Cortex of kidney (tissue), 1 donor: ENCODE measurements at places on chromosomes 5 and 9.

GRCh38 chr5:65128226-65128625 is 353.5 kb downstream of the ADAMTS6 start:
- DNase-seq: no peak

GRCh38 chr5:171390883-171391677 is 3.4 kb downstream of the NPM1 start:
- DNase-seq: no peak

GRCh38 chr5:92409134-92409533 is 1026.0 kb upstream of the ARRDC3 start:
- no peak for DNase-seq

DNA sequence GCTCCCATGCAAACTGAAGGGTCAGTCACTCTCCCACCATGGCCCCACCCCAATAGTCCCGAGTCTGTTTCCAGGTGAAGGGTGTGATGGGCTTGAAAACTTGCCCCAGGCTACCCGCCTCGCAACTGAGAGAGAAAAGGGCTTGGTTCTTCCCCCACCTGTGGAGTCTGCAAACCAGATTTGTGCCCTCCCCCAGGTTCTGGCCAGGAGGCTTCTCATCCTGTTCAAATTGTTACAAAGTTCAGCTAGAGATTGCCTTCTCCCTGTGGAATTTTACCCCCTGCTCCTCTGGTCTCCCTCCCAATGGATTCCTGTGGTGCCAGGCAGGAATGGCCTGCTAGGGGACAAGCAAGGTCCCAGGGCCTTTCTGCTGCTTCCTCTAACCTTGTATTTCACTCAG is 93.1 kb upstream of the ACO1 start:
- DNase-seq: no peak

DNA sequence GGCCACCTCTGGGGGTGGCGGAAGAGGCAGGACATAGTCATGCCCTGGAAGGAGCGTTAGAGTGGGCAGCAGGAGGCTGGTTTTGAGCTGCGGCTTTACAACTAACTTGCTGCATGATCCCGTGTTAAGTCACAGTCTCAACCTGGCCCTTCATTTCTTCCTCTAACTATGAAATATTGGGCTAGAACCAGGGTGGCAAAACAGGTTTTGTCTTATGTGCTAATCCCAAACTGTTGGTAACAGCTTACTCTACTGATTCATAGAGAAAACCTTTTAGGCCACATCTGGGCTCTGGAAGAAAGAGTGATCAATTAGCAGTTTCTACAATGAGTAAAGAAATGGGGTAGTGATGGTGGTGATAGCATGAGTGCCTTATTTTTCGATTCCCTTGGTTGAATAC is 74.1 kb upstream of the CLINT1 start:
- no peak for DNase-seq

GRCh38 chr5:118440496-118440895 is 547.9 kb downstream of the DTWD2 start:
- DNase-seq: no peak

GRCh38 chr5:91052977-91053740 is 330.0 kb downstream of the ARRDC3 start:
- DNase-seq: no peak

GRCh38 chr5:151722546-151722945 is 35.8 kb upstream of the SPARC start:
- DNase-seq: no peak

GRCh38 chr5:136225796-136226195 is 32.8 kb upstream of the SMIM32 start:
- DNase-seq: no peak

DNA sequence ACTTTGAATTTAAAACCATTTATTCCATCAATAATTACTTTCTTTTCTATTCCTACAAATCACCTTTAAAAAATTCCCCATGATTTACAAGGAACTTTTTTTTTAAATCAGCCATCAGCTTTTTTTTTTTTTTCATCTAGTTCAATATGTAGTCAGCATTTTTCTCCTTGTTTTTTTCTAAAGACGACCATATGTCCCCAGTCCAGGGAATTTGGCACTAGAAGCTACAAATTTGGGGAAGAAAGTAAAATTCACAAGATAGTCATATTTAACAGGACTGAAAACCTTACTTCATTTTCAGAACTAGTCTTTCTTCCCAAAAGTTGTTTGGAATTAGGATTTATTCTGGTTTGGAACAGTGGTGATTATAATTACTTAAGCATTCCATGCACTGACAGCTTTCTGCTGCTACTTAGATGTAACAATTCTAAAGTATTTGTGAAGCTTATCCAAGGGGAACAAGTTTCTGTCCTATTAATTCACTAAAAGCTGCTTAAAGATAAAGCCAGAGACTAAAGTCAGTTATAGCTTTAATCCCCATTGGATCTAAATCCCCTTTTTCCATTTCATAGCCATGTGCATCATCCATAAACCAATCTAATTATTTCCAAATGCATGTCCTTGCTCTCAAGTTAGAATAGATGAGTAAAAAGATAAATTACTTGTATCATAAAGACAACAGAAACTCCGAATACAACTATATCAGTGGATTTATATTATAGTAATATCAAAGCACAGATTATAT is 7.4 kb upstream of the SNCAIP start:
- no peak for DNase-seq

DNA sequence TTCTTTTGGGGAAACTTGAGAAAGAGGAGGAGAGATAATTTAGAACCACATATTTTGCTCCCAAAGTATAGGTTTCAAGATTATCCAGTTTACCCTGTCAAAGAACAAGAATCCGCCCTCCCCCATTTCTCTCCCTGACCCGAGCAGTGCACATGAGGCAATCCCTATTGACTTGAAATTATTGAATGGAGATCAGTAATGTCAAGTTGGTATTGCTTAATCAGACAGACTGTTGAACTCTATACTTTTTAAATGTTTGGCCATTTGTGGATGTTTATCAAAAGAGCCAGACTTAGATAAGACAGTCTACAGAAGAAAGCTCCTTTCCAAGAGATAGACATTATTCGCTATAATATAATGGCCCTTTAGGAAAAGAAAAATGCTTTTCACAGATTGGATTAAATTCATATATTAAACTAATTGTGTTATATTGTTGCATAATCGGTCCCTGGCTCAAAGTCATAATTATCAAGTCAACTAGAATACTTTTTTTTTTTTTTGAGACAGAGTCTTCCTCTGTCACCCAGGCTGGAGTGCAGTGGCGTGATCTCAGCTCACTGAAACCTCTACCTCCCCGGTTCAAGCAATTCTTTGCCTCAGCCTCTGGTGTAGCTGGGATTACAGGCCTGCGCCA is 5.3 kb downstream of the SLC25A25 start:
- DNase-seq: no peak

GRCh38 chr5:39948867-39949468 is 524.2 kb upstream of the DAB2 start:
- no peak for DNase-seq

GRCh38 chr5:176830995-176831423 is 20.6 kb downstream of the UNC5A start:
- no peak for DNase-seq

- no peak for DNase-seq
These were observed 13.9 kb downstream of the PTAR1 start for GRCh38 chr9:69745716-69746437.

- DNase-seq: no peak
These were observed 38.9 kb downstream of the LYRM7 start for GRCh38 chr5:131209506-131210150.

GRCh38 chr9:83639266-83639665 is 16.3 kb downstream of the IDNK start:
- no peak for DNase-seq

DNA sequence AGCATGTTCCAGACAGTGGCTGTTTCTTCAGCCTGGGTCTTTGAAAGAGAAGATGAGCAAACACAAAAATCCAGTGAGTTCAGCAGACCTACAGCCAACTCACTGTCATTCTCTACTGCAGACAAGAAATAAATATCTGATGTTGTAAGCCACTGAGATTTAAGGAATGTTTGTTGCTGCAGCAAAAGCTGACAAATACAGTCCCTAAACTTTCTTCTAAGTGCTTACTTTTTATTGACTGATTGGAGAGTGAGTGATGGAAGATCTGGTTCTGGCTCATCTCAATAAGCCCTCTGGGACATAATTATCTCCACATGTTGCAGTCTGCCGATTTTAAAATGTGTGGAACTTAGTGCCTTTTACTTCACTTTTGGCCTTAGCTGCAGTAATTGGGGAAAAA is 69.9 kb upstream of the LMNB1 start:
- DNase-seq: no peak

GRCh38 chr9:136995362-136995761 is 1.0 kb downstream of the CLIC3 start:
- DNase-seq: no peak

- no peak for DNase-seq
These were observed 8.0 kb upstream of the HABP4 start for GRCh38 chr9:96441798-96442445.

DNA sequence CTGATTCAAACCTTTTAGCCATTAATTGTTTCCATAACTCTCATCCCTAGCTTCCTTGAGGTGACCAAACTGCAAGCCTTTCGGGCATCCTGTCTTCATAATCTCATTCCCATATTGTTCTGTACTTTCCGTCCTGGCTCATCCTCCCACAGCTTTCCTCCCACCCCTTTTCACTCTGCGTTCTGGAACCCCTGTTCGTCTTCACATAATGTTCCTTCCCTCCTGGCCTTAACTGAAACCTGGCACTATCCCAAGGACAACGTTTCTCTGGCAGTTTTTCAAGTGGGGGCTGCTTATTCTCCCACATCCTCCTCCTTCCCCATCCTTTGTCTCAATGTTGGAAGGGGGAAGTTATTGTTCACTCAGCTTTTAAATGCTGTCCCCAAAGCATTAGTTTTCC is 1.5 kb downstream of the ZNF189 start:
- no peak for DNase-seq

DNA sequence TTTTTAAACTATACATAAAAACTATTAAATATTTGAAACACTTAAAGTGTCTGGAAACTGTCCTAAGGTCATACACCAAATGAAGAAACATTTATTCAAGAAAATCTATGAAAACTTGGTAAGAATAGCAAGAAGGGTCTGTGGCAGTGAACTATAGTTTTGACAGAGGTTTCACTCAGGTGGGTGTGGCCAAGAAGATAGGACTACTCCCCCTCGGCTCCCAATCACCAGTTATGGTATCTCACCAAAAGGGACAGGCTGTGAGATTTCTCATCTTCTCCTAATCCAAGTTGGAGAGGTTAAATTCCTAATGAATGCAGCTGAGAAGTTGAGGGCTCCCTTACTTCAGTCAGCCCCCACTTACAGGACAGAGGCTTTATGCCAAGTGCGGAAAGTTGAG is 2.9 kb downstream of the ARSK start:
- no peak for DNase-seq

GRCh38 chr9:33306037-33306436 is 15.7 kb downstream of the NFX1 start:
- DNase-seq: no peak

GRCh38 chr5:107631805-107632362 is 38.9 kb downstream of the EFNA5 start:
- no peak for DNase-seq

GRCh38 chr9:119004618-119004990 is 364.6 kb downstream of the BRINP1 start:
- DNase-seq: no peak

DNA sequence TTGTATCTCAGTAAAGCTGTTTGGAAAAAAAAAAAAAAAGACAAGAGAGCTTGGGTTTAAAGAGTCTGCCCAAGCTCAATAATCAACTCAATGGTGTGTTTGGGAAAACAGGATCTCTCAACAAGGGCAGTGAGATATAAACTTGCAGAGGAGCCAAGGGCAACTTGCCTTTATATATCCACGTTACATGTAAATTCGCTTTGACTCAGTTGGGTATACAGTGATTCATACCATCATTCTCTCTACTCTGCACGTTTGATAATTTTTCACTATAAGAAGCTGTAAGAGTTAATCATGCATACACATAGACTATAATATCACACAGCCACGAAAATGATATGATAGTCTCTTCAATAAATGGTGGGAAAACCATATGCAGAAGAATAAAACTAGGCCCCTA is 24.9 kb downstream of the ADAM19 start:
- no peak for DNase-seq

DNA sequence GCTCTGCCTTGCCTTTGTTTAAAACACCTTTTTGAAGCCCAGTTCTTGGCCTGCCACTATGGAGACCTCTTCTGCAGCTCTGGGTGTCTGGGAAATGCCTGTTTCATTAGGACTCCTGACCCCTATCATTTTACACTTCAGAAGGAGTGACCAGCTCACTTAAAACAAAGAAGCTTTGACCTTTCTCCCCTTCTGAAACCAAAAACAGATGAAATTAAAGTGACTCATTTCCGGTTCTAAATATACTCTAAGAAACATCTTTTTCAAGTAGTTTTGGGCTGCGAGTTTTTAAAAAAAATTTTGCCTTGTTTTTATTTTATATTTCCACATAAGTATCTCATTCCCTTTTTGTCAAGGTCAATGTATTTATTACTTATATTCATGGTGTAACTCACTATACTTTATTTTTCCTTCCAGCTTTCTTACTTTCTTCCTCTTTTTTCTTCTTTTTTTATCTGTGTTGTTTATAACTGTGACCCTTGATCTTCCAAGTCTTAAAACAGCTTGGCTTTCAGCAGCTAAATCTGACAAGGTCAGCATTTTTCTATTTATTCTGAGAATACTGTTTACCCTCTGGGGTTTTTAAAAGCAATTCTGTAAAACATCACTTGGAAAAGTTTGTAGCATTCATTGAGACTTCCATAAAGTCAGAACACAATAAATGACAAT is 672.9 kb downstream of the NR2F1-AS1 start:
- no peak for DNase-seq

DNA sequence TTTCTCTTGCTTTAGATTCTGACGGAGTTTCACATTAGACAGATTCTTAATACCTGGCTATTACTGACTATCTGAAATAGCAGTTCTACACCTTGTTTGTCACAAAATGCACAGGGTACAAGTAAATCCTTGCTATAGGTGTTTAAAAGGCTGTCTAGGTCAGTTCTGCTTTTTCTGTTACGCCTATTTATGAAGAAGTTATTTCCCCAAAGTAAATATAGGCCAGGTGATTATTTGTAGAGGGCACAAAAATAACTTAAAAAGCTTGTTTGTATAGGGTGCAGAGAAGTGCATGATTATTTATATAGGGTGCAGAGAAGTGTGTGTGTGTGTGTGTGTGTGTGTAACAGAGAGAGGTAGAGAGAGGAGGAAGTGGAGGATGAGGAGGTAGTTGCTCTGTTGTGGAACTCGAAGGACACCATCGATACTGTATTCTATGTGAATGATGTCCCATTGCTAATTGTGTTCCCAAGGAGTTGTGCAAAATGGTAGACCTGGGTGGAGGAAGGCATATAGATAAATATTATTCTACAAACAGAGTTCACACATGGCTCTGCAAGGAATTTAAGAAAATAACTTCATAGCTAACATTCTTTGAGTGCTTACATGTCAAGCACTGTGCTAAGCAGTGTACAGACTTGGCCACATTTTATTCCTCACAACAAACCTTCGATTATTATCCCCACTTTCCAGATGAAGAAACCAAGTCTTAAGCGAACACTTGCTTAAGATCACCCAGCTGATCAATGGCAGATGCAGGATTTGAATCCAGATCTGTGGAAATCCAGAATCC is 96.3 kb upstream of the EQTN start:
- DNase-seq: no peak

GRCh38 chr9:133048595-133048994 is 13.2 kb upstream of the CEL start:
- DNase-seq: no peak

GRCh38 chr5:169229342-169229892 is 71.5 kb downstream of the SLIT3 start:
- DNase-seq: no peak

GRCh38 chr9:136423432-136424146 is 13.1 kb downstream of the PMPCA start:
- DNase-seq: no peak
